ENCODE measurements at places on chromosomes 2 and 18. TPM values are rescaled to one million over a fixed set of nuclear protein-coding genes. Genes with fewer than 3 reads are reported as not detected.
A peak's percentile ranks its signal among the peaks of the same experiment; 100 is the strongest.

DNA sequence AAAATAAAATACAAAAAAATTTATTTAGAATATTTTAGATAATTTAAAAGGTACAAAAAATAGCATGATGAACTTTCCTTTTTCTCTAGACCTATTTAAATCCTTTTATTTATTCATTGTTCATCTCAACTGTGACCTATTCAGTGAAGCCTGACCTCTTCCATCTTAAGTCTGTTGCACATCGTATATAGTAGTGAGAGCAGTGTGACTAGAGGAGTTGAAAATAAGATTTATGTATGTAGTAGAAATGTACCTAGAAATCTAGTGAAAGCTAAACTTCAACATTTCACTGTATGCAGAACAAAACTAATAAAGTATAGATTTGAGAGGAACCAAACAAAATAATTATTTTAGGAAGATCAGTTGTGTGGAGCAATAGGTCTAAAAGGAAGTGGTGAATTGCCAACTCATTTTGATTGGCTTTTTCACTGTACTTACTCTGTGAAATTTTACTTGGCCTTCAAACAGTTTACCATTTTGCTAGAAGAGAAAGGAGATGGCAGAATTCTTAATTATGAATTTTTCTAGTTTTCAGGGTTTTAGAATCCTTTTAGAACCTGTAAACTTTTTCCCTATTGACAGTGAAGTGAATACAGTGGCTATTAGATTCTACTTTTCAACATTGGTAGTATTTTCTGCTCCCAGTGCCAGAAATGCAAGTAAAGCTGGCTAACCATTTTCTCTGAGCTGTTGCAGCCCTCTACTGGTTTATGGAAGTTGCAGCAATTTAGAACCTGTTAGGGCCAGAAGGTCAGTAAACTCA is 11.0 kb downstream of the ANKRD12 start:
- peaks cover 94% of the 10 kb centered on the region for H3K4me1 ChIP-seq
- no peak overlapping the region for H3K4me3 ChIP-seq
- peak overlapping the region; percentile 30 for H3K27ac ChIP-seq
- no peaks in the 10 kb centered on the region for H3K27me3 ChIP-seq

TRABD2A gene
- 0.49 TPM for total RNA-seq

SULT1C4 gene
- 2.7 TPM for total RNA-seq

DNA sequence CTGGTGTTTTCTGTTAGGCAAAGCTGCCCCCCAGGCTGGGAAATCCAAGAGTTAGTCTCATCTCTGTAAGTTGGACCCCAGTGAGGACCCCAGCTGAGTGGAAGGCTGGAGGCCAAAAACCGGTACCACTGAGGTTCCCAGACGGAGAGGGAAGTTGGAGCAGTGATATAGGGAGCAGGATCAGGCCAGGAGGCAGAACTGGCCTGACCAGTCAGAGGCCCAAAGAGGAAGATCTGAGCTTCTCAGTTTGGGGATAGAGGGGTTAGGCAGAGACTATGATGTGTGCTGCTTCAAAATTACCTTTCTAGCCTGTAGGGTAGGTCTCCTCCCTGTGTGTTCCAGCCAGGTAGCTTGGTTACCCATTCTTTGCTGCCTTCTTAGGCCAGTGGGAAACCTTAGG is 4.6 kb upstream of the RNF181 start:
- H3K4me3 ChIP-seq: peak overlapping the region; percentile 9
- H3K27ac ChIP-seq: peak overlapping the region; percentile 94
- no peak for DNase-seq
- no peaks in the 10 kb centered on the region for H3K36me3 ChIP-seq
- peaks cover 85% of the 10 kb centered on the region for H3K4me1 ChIP-seq

GRCh38 chr18:44636241-44636640 is 44.4 kb upstream of the SETBP1 start:
- H3K4me1 ChIP-seq: peaks cover 10% of the 10 kb centered on the region
- H3K27ac ChIP-seq: no peak overlapping the region
- no peaks in the 10 kb centered on the region for H3K27me3 ChIP-seq
- no peaks in the 10 kb centered on the region for H3K36me3 ChIP-seq
- DNase-seq: no peak
- no peak overlapping the region for H3K4me3 ChIP-seq

SPATS2L gene
- total RNA-seq: 54.9 TPM

AKAIN1 gene
- not detected for total RNA-seq

LRP1B gene
- total RNA-seq: 0.08 TPM

G6PC2 gene
- not detected for total RNA-seq

GRCh38 chr18:35443434-35443833 is 54.3 kb downstream of the INO80C start:
- no peak for DNase-seq
- H3K27me3 ChIP-seq: no peaks in the 10 kb centered on the region
- no peak overlapping the region for H3K4me3 ChIP-seq
- H3K4me1 ChIP-seq: peaks cover 17% of the 10 kb centered on the region

CRYGD gene
- not detected for total RNA-seq

KCNG2 gene
- total RNA-seq: not detected

DNA sequence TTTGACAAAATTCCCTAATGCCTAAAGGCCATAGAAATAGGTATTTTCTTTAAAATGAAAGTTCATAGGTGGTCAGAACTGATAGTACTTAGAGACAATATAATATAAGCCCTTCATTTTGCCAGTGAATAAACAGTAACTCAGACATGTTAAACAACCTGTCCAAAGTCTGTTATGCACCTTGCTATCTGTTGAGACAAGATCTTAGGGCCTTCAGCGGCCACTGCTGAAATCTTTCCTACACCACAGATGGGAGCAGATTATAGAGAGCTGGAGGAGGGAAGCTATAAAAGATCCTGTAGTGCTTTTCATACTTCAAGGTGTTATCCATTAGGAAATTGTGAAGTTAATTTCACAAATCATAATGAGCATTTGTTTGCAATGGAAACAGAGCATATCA is 13.8 kb downstream of the CERKL start:
- H3K36me3 ChIP-seq: no peaks in the 10 kb centered on the region
- no peak for DNase-seq
- H3K27me3 ChIP-seq: peaks cover 25% of the 10 kb centered on the region
- no peak overlapping the region for H3K27ac ChIP-seq
- H3K4me1 ChIP-seq: no peaks in the 10 kb centered on the region

GRCh38 chr2:239048736-239049135 is 200.9 kb downstream of the TWIST2 start:
- H3K4me1 ChIP-seq: no peaks in the 10 kb centered on the region
- no peak overlapping the region for H3K4me3 ChIP-seq
- H3K36me3 ChIP-seq: peaks cover 51% of the 10 kb centered on the region
- no peak for DNase-seq
- H3K27ac ChIP-seq: no peak overlapping the region

MEP1B gene
- total RNA-seq: not detected

DNA sequence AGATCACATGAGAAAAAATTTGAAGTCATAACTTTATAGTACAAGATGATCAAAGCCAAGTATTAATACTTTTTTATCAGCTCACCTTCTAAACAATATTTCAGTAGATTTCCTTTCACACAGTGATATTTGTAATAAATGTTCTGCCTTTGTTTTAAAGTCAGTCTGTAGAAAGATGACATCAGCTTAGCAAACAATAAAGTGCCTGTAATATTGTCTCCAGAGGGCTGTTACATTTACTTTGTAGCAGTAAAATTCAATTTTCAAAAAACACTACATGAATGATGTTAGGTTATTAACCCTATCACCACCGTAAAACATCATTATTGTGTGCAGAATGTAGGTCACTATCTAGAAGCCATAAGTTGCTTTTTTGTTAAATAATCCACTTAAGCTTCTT is 49.6 kb downstream of the ZEB2 start:
- no peak overlapping the region for H3K27ac ChIP-seq
- H3K36me3 ChIP-seq: no peaks in the 10 kb centered on the region
- no peaks in the 10 kb centered on the region for H3K27me3 ChIP-seq
- H3K4me1 ChIP-seq: peaks cover 82% of the 10 kb centered on the region

ABCG8 gene
- total RNA-seq: not detected

DNA sequence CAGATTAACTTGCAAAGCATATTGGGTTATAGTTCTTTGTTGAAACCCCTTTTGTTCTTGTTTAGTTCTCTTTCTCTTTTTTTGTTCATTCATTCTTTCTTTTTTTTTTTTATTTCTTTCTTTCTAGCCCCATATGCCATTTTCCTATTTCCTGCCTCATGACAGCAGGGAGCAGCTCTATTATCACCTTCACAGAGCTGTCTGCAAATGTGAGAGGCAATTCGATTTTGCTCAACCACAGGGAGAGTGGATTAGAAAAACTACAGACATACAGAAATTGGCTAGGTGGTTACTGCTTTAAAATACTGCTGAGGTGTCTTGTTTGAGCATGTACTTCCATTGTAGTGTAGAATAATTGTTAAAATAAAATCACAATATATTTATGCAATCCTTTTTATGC is 44.2 kb upstream of the TBR1 start:
- no peak overlapping the region for H3K27ac ChIP-seq
- DNase-seq: no peak
- no peak overlapping the region for H3K4me3 ChIP-seq
- no peaks in the 10 kb centered on the region for H3K4me1 ChIP-seq
- no peaks in the 10 kb centered on the region for H3K27me3 ChIP-seq

UGT1A5 gene
- not detected for total RNA-seq

Data from left ventricle myocardium inferior (tissue), 1 donor.